ENCODE measurements at places on chromosomes 4 and X.

DNA sequence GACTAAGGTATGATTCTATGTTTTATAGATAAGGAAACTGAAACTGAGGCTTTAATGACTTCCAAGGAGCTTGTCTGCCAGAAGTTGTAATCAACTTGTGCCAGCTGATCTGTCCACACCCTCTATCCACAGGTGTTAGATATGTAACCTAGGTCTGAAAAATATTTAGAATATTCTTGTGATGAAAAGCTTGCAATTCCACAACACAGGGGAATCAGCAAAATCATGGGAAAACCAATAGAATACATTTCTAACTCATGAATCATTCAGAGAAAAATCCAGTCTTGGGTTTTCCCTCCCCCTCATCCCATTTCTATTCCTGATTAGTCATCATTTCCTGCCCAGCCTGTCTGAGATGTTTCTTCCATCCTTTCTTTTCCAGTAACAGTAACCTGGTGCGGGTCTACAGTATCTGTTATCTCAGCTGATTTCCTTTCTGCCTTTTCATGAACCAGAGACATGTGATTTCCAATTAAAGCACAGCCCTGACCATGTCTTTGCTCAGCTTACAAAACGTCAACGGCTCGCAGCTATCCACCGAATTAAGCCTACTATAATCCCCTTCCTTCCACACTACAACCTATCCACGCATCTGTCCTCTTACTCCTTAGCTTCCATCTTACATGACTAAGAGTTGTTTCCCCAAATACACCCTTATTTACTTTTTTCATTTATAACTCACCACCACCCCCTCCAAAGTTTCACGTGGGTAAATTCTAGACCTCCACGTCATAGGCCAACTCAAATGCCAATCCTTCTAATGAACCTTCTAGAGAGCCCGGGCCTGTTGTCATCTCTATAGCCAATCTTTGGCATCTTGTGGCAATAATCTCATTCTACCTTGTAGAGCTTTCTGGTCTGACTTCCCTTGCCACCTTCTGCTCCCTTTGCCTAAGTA is 961 bp upstream of the NOCT start:
- peak; percentile 14 for DNase-seq

DNA sequence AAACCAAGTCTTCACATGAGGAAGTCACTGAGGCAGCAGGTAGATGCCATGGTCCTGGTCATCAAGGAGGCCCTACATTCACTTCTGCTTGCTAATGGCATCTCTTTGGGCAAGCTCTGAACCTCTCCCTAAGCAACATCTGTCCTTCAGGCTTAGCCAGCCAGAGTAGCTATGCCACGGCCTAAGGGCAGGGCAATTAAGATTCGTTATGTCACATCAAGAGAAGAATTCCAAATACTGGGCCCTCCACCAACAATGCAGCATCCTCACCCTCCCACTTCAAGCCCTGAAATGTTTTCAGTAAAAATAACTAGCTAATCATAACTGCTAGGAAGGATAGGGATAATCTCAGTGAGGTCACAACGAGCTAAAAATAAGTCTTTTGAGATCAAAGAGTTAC is 120.7 kb upstream of the HCCS start:
- DNase-seq, result no peak

- no peak for DNase-seq
Measured at GRCh38 chrX:12721042-12721441, 70.2 kb upstream of the PRPS2 start.

DNA sequence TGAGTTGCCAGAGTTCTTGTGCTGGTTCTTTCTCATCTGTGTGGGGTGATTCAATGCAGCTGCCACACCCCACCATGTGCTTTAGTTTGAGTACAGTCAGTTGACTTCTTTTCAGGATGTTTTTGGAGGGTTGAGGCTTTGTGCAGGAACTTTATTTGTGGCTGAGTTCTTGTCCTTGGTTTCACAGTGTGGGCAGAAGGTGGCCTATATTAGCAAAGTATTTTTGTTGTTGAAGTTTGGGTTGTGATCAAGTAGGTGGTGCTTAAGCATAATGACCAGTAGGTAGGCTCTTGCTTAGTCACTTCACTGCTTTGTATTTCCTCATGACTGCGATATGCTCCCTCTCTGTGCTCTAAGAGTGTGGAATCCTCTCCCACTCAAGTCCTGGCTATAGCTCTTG is 80.3 kb downstream of the ARHGAP24 start:
- DNase-seq, result no peak

DNA sequence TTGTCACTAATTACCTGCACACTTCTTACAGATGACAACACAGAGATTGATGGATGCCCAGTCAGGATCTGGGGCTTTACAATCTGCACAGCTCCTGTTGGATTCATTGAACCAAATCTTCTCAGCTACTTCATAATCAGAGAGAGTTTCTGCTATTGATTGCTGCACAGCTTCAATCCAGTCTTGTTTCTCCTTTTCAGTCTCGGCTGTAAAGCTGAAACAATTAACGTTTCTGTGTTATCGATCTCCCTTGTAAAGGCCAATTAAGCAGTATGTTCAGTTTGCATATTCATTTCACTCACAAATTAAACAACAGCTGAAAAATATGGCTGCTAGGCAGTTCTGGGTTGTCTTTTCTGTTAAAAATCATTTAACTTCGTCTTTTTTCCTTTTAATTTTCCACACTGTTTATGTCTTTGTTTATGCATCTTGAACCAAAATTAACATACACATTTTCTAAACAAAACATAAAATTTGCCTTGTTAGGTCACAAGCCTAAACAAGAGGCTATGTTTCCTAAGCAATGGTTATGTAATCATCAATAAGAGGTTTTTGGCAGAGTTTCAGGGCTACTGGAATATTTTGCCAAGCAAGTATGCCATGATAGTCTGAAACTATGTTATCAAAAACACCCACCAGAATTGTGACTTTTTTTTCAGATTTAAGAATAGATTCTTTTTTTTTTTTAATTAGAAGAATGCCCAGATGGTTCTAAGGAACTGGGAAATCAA is 79.2 kb downstream of the ARAP2 start:
- DNase-seq, result no peak

- peak; percentile 16 for DNase-seq
Measured at GRCh38 chrX:40573763-40574162, 7.0 kb upstream of the ATP6AP2 start.
